NCI-H1417 treated with DMSO at 0.1 percent for 48 hours (cell line): ENCODE measurements at places on chromosomes 7 and 10.
A peak's percentile ranks its signal among the peaks of the same experiment; 100 is the strongest.

GRCh38 chr7:20508109-20508508, 107.4 kb upstream of the ABCB5 start:
- DNase-seq = no peak

DNA sequence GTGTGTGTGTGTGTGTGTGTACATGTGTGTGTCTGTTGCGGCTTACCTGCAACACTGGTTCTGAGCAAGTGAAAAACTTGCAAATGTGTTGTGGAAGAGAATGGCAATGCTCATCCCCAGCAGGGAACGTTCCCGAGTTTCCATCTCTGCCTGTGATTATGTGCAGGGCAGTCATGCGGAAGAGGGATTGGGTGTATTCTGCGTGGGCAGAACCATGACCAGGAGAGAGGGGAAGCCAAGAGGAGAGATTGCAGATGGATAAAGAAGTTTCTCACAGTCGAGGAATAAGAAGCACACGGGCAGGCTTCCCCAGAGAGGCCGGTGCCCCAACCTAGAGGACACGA, 99.9 kb downstream of the CTBP2 start:
- DNase-seq = no peak

DNA sequence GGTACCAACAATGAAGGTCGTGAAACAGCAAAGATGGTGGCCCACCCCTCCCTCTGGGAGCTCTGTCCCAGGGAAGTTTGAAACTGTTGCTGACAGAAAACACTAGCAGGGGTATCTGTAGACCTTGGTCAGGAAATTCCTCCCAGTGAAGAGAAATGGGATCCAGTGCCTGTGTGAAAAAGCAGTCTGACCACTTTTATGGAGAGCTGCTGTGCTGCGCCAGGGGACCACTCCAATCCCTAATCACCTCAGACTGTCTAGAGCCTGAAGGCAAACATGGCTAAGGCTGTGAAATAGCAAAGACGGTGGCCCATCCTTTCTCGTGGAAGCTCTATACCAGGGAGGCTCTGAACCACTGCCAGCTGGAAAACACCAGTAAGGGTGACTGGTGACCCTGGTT, 38.3 kb upstream of the TMEM140 start:
- no peak for DNase-seq

GRCh38 chr10:50360077-50360850, 108.9 kb upstream of the ASAH2 start:
- DNase-seq = no peak

GRCh38 chr10:133337370-133337725, 652 bp upstream of the CALY start:
- no peak for DNase-seq

DNA sequence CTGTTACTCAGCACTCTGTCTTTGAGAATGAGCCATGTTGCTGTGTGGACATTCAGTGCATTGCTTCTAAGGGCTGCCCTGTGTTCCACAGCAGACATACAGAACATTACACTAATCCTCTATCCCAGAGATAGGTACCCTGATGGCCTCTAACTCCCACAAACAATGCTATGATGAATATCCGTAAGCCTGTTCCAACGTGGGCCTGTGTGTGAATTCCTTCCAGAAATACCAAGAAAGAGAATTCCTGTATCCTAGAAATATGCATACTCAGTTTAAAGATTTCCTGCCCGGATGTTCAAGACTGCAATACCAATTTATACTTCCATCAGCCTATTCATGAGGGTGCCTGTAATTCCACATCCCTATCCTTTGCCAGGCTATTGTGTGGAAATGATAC, 21.3 kb upstream of the ST8SIA6 start:
- no peak for DNase-seq

DNA sequence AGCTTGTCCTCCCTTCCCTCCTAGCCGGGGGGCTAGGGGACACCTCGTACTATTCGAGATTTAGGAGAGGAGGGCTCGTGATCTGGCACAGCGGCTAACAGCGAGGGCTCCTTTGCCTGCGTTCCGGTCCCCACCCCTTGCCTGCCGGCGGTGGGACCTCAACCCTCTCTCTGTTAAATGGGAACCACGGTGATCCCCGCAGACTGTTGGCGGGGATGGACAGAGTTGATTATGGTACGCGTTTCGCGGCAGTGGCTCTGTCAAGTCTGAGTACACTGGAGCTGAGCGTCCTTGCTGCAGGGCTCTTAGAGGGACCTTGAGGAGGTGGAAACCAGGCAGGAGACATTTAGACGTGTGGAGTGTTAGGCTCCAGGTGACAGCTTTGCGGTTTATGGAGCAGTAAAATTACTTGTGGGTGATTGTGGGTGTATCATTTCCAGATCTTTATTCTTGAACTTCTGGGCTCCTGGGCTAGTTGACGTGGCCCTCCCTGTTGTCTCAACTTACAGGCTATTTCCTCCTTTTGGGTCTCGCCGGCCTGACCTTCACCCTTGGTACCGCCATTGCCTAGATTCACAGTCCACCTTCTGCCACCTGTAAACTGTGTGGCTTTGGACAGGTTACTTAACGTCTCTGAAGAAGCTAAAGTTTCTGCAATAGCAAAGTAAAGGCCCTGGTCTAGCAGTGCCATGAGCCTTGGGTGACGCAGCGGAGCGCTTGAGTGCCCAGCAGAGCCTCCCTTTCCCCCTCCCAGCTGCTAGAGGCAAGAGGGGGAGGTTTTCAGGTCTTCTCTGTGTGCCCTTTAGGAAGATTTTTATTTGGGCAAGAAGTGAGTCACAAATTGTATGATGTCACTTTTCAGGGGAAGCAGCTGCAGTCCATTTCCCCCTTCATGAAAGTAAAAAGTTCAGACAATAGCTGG, 739 bp downstream of the CASP7 start:
- no peak for DNase-seq

DNA sequence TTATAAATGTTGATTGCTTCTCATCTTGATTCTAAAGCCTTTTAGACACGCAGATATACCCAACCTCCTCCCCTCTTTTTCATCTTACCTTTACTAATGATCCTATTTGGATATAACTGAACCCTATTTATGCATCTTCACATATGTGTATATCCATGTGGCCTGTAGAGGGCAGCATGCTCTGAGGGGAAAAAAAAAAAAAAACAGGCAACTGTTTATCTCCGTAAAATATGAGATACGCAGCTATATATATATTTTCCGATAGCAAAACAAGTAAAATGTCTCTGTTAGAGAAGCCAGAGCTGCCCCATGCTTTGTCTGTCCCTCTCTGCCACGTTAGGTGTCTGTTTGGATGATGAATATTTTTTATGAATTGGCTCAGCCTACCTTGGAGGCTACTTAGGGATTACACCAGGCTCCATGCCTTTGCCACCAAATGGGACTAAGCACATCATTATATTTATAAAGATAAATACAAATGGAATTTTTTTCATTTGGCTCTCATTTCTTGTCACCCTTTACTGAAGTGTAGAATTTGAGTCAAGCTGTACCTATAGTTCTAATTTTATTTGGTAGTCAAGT, 174.8 kb upstream of the FZD1 start:
- no peak for DNase-seq

DNA sequence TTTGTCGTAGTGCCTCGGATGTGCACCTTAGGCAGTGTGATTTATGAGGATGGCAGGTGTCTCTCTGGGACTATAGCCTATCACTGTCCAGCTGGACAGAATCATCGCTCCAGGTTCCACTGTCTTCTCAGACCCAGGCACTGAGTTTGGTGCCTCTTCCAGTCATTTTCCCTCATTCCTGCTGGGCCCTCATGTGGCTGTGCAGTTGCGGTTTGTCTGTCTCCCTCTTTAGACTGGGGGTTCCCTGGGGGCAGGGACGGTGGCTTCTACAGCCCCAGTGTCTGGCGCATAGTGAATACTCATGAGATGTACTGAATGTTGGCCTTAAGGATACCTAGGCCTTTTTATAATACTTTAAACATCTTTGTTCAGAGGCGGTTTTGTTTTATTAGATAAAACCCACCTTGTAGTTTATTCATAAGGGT, 28.9 kb downstream of the CCM2 start:
- no peak for DNase-seq

DNA sequence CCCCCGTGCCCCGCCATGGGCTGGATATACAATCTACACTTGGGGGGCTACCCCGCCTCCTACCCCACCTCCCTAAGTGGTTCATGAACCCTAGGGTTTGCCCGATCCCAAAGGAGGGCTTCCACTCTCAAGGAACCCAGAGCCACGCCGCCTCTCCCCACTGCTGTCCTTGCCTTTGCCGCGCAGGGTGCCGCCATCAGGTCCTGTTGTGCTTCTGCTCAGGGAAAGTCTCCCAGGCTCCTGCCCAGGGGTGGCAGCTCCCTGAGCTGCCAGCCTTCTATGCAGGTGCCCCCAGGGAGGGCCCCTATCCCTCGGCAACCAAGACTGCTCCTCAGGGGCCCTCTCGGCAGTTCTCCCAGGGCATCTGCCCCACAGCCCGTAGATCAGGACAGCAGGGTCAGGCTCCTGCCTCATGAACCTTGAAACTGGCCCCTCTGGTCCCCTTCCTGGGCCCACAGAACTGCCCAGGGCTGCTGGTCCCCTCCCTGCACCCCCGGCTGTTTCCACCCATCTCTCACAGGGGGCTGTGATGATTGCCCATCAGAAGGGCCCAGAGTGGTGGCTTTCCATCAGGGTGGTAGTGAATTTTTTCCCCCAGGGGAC, 13.0 kb upstream of the PCBD1 start:
- DNase-seq = no peak

DNA sequence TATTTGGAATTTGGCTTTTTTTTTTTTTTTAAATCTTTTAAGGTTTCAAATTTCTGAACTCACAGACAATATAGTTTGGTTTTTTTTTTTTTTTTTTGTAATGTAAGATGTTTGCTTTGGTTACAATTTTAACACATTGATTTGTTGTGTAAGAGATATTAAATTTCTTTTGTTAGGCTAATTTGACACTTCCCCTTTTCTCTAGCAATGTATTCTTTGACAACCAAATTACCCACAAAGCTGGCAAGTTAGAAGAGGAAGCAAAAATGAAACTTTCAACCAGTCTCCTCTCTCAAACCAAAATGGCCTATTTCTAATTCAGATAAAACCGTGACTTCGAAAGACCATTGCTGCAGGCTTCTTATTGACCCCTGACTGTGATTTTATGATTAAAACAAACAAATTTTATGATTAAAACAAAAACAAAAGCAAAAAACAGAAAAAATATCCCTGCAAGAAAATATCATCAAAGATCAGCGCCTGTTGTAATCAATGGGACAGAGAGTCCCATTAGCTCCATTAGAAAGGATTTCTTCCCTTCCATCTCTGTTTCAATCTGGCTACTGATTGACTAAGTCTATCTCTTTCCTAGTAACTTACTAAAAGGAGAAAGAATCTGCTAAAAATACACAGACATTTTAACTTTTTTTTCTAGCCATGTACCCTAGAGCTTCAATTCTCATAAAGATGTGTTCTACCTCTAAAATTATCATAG, 489.2 kb downstream of the MDFIC start:
- no peak for DNase-seq

DNA sequence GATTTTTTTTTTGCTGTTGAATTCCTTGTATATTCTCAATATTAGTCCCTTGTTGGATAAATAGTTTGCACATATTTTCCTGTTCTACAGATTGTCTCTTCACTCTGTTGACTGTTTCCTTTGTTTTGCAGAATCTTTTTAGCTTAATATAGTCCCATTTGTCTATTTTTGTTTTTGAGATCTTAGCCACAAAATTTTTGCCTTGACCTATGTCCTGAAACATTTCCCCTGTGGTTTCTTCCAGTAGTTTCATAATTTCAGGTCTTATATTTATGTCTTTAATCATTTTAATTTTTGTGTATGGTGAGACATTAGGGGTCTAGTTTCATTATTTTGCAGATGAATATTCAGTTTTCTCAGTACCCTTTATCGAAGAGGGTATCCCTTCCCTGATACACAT, 92.7 kb downstream of the LANCL2 start:
- DNase-seq = no peak

GRCh38 chr10:131474416-131474815, 162.9 kb upstream of the TCERG1L start:
- no peak for DNase-seq

GRCh38 chr10:114931072-114931679, 6.8 kb upstream of the TRUB1 start:
- DNase-seq = no peak

GRCh38 chr7:24733414-24734060, 23.7 kb downstream of the GSDME start:
- DNase-seq = no peak

- no peak for DNase-seq
Measured at GRCh38 chr10:127892743-127893142, at the start of gene CLRN3. TSS of gene CLRN3 (minus strand) at chr10:127892941. CDS start at chr10:127892784, 157 bp downstream.

GRCh38 chr10:74081192-74081803, 69.3 kb downstream of the AP3M1 start:
- DNase-seq = peak; percentile 26

- no peak for DNase-seq
Measured at GRCh38 chr10:23193435-23194074, 1.4 kb downstream of the PTF1A start.

DNA sequence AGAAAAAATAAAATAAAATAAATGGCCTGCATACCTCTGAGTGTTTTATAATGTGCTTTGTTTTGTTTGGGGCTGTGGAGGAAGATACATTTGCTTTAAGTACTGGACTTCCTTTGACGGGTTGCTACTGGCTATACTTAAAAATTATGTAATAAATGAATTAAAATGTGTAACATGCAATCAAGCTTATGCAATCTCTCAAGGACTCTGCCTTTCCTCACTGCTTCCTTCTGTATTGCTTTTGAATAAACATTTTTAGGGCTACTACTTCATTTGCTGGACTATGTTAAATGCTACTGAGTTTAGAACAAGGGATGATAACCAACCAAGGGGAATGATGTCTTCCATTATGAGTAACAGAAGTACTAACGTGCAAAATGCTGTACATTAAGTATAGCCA, 91.6 kb downstream of the ETV1 start:
- DNase-seq = no peak

GRCh38 chr7:67309764-67310549, 313.3 kb downstream of the TYW1 start:
- DNase-seq = no peak

DNA sequence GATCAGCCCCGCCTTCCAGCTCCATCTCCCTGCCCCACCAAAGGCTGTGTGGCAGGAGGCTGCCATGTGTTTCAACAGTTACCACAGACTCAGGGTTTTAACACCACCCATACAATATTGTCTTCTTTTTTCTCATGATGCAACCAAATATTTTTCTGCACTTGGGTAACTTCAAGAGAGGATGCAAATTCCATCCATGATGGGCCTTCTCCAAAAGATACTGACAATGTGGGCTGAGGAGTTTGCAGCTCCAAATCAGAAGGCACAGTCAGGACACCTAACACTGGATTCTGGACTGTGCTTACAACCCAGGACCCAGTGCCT, 347.9 kb downstream of the GRID1 start:
- no peak for DNase-seq

GRCh38 chr7:144513334-144513733, 109.8 kb upstream of the NOBOX start:
- DNase-seq = no peak

DNA sequence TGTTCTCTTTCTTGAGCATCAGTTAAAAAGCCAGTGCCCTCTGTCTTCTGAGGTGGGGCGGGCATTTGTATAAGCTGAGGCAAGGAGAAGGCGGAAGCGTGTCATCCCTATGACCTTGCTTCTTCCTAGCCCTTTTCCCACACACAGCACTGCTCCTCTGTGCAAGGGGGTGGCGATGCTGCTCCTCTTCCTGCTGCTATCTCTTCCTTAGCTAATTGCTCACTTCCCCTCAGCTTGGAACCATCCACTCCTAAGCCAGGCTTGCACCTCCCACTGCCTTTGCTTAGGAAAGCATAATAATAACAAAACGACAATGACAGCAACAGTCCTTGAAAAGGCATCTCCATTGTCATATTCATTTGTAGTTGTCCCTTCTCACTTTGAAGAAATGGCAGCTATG, 366.9 kb downstream of the PHTF2 start:
- no peak for DNase-seq

- no peak for DNase-seq
Measured at GRCh38 chr10:17109046-17109445, 20.6 kb downstream of the CUBN start.

- no peak for DNase-seq
Measured at GRCh38 chr10:26837139-26837538, 23.6 kb downstream of the ABI1 start.
